Gastroesophageal sphincter (tissue), 4 donors: ENCODE measurements at places on chromosomes 1 and 21.
A peak's percentile ranks its signal among the peaks of the same experiment; 100 is the strongest.

DNA sequence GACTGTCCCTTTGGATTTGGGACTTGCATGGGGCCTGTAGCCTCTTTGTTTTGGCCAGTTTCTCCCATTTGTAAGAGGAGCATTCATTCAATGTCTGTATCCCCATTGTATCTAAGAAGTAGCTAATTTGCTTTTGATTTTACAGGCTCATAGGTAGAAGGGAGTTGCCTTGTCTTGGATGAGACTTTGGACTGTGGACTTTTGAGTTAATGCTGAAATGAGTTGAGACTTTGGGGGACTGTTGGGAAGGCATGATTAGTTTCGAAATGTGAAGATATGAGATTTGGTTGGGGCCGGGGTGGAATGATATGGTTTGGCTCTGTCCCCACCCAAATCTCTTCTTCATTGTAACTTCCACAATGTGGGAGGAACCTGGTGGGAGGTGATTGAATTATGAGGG, 151.7 kb downstream of the PRDM2 start:
- H3K4me1 ChIP-seq: no peaks in the 10 kb centered on the region
- H3K36me3 ChIP-seq: no peaks in the 10 kb centered on the region
- H3K4me3 ChIP-seq: no peak overlapping the region
- no peaks in the 10 kb centered on the region for H3K27me3 ChIP-seq
- no peak for ATAC-seq

GRCh38 chr21:19122356-19122755, 718.8 kb upstream of the TMPRSS15 start:
- H3K4me1 ChIP-seq: no peaks in the 10 kb centered on the region
- no peak overlapping the region for H3K27ac ChIP-seq
- no peak overlapping the region for H3K4me3 ChIP-seq

- H3K36me3 ChIP-seq: no peaks in the 10 kb centered on the region
- H3K27me3 ChIP-seq: no peaks in the 10 kb centered on the region
- no peak for ATAC-seq
- H3K4me1 ChIP-seq: peaks cover 51% of the 10 kb centered on the region
- no peak overlapping the region for H3K27ac ChIP-seq
Observed at GRCh38 chr1:61109158-61109557, 26.8 kb downstream of the NFIA start.

DNA sequence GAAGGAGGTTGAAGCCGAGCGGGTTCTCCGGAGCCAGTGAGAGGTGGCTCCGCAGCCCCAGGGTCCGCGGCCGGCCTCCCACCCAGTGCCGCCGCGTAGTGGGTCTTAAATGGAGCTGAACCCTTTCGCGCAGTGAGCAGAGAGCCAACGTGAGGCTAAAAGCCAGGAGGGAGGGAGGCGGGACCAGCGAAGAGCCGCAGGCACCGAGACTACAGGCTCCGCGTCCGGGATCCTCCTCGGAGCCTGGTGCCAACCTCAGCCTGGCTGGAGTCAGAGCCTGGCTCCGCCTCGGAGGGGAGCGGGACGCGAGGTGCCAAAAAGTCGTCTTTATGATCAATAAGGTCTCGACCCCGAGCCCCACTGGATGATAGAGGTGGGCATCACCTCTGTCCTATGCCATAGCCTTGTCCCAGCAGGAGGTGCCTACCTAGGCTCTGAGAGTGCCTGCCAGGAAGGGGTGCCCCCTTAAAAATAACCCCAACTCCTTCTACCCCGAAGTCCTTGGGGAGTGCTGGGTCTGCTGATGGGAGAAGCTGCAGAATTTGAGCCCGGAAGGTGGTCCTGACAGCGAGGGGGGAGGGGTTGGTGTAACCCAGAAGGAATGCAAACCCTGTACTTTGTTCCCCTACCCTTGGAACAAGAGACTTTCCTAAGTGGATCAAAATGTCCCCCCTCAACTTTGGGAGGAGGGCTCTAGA, 1.6 kb downstream of the IGSF21 start:
- H3K36me3 ChIP-seq: no peaks in the 10 kb centered on the region
- H3K27ac ChIP-seq: no peak overlapping the region
- H3K4me3 ChIP-seq: no peak overlapping the region
- no peak for ATAC-seq
- H3K27me3 ChIP-seq: peaks cover 100% of the 10 kb centered on the region

GRCh38 chr1:171424494-171424893, 60.8 kb upstream of the PRRC2C start:
- no peaks in the 10 kb centered on the region for H3K27me3 ChIP-seq
- H3K27ac ChIP-seq: no peak overlapping the region
- H3K4me3 ChIP-seq: no peak overlapping the region
- H3K4me1 ChIP-seq: no peaks in the 10 kb centered on the region
- ATAC-seq: no peak
- no peaks in the 10 kb centered on the region for H3K36me3 ChIP-seq

DNA sequence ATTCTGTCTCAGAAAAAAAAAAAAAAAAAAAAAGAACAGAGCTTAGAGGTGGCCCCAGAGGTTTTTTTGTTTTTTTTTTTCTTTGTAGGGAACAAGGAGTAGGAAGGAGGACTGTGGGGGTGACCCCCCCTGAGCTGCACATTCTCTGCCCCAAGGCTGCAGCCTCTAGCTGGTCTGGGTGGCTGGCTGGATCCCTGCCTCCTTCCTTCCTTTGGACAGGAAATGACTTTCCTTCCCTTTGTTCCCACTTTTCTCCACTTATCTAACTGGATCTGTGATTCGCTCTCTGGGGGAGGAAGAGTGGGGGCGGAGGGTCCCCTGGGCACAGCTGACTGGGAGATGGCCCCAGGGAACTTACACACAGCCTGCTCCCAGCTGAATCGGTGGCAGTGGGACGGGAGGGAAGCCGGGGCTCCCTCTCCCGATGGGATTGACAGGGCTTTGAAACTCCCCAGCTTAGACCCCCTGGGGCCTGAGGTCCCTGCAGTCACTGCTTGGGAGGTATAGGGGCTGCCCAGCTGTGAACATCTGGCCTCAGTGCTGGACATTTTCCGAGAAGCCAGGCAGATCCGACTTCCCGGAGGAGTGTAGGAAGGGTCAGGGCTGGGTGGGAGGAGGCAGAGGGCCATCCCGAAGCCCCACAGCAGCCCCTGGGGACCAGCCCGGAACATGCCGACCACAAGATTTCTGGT, 2.1 kb downstream of the FBLIM1 start:
- peaks cover 28% of the 10 kb centered on the region for H3K4me1 ChIP-seq
- H3K4me3 ChIP-seq: peak overlapping the region; percentile 75
- H3K27me3 ChIP-seq: peaks cover 16% of the 10 kb centered on the region
- peak overlapping the region; percentile 64 for H3K27ac ChIP-seq
- ATAC-seq: peak; percentile 24

- peak overlapping the region; percentile 100 for H3K4me3 ChIP-seq
- no peaks in the 10 kb centered on the region for H3K36me3 ChIP-seq
- no peaks in the 10 kb centered on the region for H3K27me3 ChIP-seq
- peak overlapping the region; percentile 86 for H3K27ac ChIP-seq
- H3K4me1 ChIP-seq: peaks cover 27% of the 10 kb centered on the region
- peak; percentile 31 for ATAC-seq
Observed at GRCh38 chr1:184051138-184051484, 419 bp upstream of the TSEN15 start.

DNA sequence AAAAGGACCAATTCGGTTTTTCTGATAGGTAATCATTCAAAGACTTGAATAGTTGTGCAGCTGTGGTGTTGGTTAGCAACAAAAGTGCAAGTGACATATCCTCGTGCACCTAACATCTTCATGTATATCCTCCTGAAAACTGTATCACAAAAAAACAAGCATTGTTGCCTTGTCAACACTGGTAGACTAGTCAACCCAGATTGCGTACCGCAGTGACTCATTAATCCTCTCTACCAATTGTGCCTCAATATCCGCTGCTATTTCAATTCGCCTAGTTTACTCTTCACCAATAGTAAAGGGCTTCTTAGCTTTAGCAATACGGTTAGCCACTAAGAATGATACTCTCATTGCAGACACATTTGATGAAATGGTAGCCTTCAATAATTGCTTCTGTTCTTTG, 3.5 kb downstream of the HHAT start:
- H3K27me3 ChIP-seq: no peaks in the 10 kb centered on the region
- H3K4me3 ChIP-seq: no peak overlapping the region
- no peak for ATAC-seq
- no peak overlapping the region for H3K27ac ChIP-seq

DNA sequence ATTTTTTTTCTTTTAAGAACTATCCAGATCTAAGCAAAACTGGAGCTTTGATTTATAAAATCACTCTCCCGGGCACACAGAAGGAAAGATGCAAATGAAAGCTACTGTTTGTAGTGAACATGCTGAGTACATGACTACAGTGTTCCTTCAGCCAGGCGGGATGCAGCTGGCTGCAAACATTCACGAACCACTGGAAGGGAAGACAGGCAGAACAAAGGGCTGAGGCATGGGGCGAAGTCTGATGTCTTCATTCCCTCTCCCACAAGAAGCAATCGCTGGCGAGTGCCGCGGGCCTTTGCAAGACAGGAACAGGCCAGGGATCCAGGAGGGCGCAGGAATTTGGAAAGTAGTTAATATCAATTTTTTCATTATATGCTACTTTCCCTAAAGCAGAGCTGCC, 257.9 kb upstream of the AJAP1 start:
- H3K27ac ChIP-seq: no peak overlapping the region
- ATAC-seq: no peak
- H3K36me3 ChIP-seq: no peaks in the 10 kb centered on the region
- no peak overlapping the region for H3K4me3 ChIP-seq
- no peaks in the 10 kb centered on the region for H3K4me1 ChIP-seq
- H3K27me3 ChIP-seq: peaks cover 32% of the 10 kb centered on the region

- H3K4me3 ChIP-seq: no peak overlapping the region
- ATAC-seq: peak; percentile 41
- H3K27ac ChIP-seq: no peak overlapping the region
- no peaks in the 10 kb centered on the region for H3K36me3 ChIP-seq
- no peaks in the 10 kb centered on the region for H3K4me1 ChIP-seq
- H3K27me3 ChIP-seq: no peaks in the 10 kb centered on the region
Observed at GRCh38 chr1:179153217-179153616, 71.3 kb downstream of the TOR3A start.

DNA sequence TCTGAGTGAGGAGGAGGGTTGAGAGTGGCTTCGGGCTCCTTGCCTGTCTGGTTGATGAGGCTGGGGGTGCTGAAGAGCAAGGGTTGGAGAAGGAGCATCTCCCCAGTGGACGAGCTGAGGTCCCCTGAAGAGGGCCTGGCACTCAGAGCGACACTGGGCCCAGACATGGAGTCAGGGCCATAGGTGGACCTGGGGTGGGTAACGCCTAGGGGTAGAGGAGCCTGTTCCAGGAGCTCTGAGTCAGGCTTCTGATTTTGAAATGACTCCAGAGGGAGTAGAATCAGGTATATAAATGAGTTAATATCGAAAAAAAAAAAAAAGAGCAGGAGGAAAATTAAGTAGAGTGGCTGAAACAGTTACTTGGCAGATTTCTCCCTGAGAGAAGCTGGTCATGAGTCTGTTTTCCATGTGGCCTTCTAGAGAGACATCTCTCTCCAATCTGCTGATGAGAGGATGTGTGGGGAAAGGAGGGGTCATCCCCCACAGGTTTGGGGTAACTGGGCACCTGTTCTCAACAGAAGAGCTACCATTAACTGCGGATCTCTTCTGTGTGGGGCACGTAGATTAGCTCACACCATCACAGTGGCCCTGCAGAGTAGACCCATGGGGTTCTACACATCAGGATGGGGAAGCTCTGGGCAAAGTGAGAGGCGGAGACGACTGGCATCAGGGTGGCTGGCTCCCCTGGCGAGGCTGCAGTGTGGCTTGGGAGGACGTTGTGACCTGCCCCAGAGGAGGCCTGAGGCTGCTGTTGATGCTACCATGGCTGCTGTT, 115.5 kb downstream of the DHRS3 start:
- peak overlapping the region; percentile 54 for H3K27ac ChIP-seq
- no peak for ATAC-seq
- no peaks in the 10 kb centered on the region for H3K27me3 ChIP-seq

- no peaks in the 10 kb centered on the region for H3K36me3 ChIP-seq
- no peak overlapping the region for H3K27ac ChIP-seq
- no peak overlapping the region for H3K4me3 ChIP-seq
- H3K4me1 ChIP-seq: no peaks in the 10 kb centered on the region
- no peak for ATAC-seq
- H3K27me3 ChIP-seq: peaks cover 5% of the 10 kb centered on the region
Observed at GRCh38 chr1:154857441-154858215, 12.5 kb downstream of the KCNN3 start.

DNA sequence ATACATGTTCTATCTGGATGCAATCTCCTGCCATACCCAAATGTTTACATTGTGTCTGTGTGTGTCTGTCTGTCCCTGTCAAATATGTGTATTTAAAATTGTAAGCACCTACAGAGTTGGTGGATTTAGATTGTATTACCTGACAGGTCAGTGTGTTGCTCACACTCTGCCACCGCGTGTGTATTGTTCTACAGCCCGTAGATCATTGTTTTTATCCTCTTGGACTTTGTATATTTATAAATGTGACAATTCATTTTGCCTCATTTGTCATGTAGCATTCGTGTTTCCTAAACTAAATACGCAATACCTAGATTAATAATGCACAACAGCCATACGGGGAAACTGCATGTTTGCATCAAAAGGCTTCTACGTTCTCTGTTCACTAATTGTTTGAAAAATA, 634 bp downstream of the ALG14 start:
- no peaks in the 10 kb centered on the region for H3K36me3 ChIP-seq
- peak overlapping the region; percentile 96 for H3K27ac ChIP-seq
- H3K4me3 ChIP-seq: peak overlapping the region; percentile 50
- no peak for ATAC-seq
- peaks cover 2% of the 10 kb centered on the region for H3K4me1 ChIP-seq
- no peaks in the 10 kb centered on the region for H3K27me3 ChIP-seq

DNA sequence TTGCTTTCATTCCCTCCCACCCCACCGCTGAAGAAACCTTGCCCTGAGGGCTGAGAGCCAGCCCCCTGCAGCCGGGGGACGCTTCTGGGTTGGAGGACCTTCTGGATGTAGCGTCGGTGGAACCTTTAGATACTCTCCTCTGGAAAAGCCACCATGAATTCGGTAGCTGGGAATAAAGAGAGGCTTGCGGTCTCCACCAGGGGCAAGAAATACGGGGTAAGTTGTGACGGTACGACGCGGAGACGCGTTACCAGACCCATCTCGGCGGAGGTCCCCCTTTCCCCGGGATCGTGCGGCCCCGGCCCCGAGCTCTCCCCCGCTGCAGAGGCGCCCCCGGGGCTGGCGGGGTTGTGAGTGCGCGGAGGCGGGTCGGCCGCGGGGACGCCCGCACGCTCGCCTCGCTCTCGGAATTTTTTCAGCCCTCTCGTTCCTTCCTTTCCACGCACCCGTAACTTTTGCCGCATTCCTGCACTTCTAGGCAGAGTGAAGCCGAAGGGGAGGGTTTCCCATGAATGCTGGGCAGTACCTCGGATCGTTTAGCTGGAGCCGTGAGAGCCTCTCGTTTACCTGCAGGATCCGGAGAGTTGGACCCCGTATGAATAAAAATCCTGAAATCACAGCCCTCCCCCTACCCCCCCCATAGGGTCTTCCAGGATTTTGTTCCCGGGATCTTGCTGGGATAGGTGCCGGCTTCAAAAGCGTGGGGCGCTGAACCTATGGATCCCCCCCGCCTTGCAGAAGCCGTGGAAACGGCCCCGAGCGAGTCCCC, 671 bp downstream of the KIF26B start:
- no peaks in the 10 kb centered on the region for H3K4me1 ChIP-seq
- H3K4me3 ChIP-seq: no peak overlapping the region
- H3K36me3 ChIP-seq: no peaks in the 10 kb centered on the region
- no peak overlapping the region for H3K27ac ChIP-seq
- H3K27me3 ChIP-seq: peaks cover 58% of the 10 kb centered on the region
